ENCODE measurements at places on chromosomes 1 and 21. TPM values are rescaled to one million over a fixed set of nuclear protein-coding genes. Genes with fewer than 3 reads are reported as not detected.

Gene EPS8L3
- polyA plus RNA-seq: not detected

Gene NKAIN1
- polyA plus RNA-seq: 0.60 TPM

Gene MIXL1
- polyA plus RNA-seq: 0.58 TPM

Gene CCDC17
- 1.2 TPM for polyA plus RNA-seq

Gene FBXO2
- polyA plus RNA-seq: 0.89 TPM

Gene PM20D1
- polyA plus RNA-seq: 0.03 TPM

Gene CD1E
- polyA plus RNA-seq: not detected

Gene ARHGAP29
- 47.2 TPM for polyA plus RNA-seq

Gene KCNE2
- not detected for polyA plus RNA-seq

Gene TNNT2
- polyA plus RNA-seq: not detected

Gene LRRC8B
- polyA plus RNA-seq: 15.8 TPM

Gene HTR1D
- 1.9 TPM for polyA plus RNA-seq

Gene KCNJ15
- polyA plus RNA-seq: 2.4 TPM

Gene CRYBG2
- polyA plus RNA-seq: not detected

Gene TCP10L
- polyA plus RNA-seq: 0.07 TPM

Gene MAN1A2
- polyA plus RNA-seq: 13.5 TPM

Gene PARP1
- 153 TPM for polyA plus RNA-seq

Gene LCE2C
- not detected for polyA plus RNA-seq

Gene DVL1
- 38.2 TPM for polyA plus RNA-seq

Gene ATP13A2
- 76.2 TPM for polyA plus RNA-seq

Gene AMY2A
- not detected for polyA plus RNA-seq

Gene SLAMF1
- not detected for polyA plus RNA-seq

Gene INAVA
- polyA plus RNA-seq: not detected

Gene DMRTA2
- polyA plus RNA-seq: not detected
